Spinal cord (tissue), 10 donors: ENCODE measurements at places on chromosomes 1 and 21.
A peak's percentile ranks its signal among the peaks of the same experiment; 100 is the strongest.

- no peak for DNase-seq
Observed at GRCh38 chr1:237258871-237259270, 216.9 kb downstream of the RYR2 start.

- no peak for DNase-seq
Observed at GRCh38 chr1:8597455-8597854, 220.0 kb downstream of the RERE start.

DNA sequence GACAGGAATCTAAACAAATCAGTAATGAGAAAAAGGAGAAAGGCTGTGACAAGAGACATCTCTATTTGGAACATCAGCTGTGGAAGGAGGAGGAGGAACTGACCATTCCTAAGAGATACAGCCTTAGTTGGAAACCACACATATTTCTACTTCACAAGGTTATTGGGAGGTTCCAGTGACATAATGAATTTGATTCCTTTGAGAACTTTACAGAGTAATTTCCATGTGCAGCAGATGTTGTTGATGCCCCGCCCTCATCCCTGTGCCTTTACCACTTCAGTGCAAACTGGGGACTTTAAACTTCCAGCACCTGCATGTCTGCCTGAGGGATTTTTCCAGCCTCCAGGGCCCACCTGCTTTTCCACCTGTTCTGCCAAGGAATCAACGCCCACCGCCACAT is 9.3 kb upstream of the ST6GALNAC5 start:
- DNase-seq, result no peak

DNA sequence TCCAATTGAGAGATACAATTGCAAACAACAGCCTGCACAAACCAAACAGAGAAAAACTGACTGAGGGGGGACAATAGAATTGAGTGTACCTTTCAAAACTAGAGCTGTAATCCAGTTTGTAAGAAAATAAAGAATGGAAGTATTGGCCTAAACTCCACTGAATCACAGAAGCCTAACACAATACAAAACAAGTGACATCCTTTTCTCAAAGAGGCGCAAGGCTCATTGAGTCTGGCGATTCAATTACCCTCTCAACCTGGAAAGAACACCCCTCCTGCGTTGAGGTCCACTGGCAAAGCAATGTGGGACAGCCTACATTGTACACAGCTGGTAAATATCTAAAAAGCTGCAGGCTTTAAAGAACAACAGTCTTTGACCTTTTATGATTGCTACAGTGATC is 182.6 kb downstream of the DPYD start:
- no peak for DNase-seq

GRCh38 chr1:66757722-66758240 is 5.5 kb downstream of the DYNLT5 start:
- DNase-seq, result no peak

DNA sequence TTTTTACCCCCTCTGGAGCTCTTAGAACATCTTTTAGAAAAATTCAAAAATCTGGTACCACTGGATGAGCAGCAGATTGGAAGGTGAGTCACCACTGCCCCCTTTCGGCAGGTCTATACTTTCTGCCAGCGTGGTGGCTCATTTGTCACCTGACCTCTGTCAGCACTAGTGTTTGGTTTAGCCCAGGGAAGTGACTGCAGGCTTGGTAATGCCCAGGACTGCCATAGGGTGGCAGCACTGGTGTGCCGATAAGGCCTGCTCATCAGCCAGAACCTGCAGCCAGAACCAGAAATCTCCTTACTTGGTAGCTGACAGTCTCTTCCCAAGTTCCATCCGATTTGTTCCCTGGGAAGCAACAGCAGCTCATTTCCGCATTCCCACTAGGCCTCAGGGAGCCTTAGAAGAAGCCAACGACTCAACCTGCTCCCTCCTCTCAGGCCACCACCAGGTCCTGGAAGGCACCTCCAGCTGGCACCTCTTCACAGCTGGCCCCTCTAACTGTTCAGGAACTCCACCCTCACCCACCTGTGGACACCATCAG is 6.8 kb downstream of the SMIM12 start:
- DNase-seq, result peak; percentile 76

GRCh38 chr1:36352910-36353878 is 29.7 kb upstream of the EVA1B start:
- no peak for DNase-seq

GRCh38 chr1:12658531-12659453 is 14.9 kb downstream of the AADACL4 start:
- peak; percentile 46 for DNase-seq

GRCh38 chr21:17119466-17120297 is 393.2 kb upstream of the CXADR start:
- no peak for DNase-seq

DNA sequence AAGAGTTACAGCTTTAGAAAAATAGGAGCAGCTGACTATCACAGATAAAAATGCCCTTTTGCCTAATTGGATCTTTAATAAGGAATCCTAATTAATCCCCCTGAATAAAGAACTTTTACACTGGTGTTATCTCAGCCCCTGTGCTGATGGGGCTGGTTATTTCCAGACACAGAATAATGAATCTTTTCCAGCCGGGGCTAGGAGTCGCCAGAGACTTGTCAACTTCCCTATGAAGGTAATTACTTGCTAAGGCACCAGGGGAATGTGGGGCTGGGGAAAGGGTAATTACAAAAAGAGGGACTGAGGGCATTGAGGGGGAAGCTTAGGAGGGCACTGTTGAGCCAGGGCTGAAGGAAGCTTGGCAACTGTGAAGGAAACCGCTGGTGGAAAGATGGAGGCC is 34.5 kb downstream of the HMGB4 start:
- DNase-seq, result no peak

DNA sequence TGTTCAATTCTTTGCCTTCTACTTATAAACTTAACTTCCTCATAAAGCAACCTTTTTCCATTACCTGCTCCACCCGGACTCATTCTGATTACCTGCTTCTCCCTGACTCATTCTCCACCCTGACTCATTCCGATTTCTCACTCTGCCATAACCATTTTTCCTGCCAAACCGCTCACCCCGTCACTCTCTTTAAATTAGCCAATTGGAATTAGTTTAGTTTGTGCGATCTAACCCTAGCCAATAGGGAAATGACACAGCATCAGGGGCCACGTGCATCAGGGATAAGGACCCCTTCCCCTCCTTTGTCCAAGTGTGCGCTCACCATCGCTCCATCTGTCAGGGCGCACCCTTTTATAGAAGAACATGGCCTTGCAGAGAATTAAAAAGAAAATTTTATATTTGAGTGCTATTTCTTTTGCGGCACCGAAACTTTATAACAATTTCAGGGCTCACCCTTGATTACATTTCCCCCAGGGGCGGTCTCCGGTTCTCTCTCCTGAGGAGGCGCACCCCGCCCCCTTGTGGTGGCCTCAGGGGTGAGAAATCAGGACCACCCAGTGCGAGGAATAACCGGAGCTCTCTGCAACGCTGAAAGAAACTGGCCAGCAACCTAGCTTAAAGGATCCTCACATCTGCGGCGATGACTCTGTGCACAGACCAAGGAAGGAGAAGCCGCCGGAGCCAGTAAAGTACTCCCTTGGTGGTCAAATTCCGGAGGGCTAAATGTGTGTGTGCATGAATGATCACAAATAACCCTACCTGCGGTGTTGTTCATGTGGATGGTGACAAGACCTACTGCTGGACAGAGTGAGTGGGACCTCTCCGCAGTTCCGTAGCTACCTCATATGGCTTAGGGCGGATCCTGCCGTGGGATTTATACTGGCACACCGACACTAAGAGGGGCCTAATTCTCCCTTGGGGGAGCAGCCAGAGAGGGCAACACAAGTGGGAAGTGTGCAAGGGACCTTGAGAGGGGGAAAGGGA is 30.3 kb upstream of the CBR3 start:
- DNase-seq, result peak; percentile 82

- DNase-seq, result no peak
Observed at GRCh38 chr1:175245324-175245723, 52.7 kb upstream of the KIAA0040 start.
